Liver (tissue), 10 donors: ENCODE measurements at places on chromosomes 1 and 21. TPM values are rescaled to one million over a fixed set of nuclear protein-coding genes. Genes with fewer than 3 reads are reported as not detected.

The C8A gene
- 144 TPM for total RNA-seq

The KDF1 gene
- total RNA-seq: 1.4 TPM

The DPT gene
- total RNA-seq: 0.42 TPM

DNA sequence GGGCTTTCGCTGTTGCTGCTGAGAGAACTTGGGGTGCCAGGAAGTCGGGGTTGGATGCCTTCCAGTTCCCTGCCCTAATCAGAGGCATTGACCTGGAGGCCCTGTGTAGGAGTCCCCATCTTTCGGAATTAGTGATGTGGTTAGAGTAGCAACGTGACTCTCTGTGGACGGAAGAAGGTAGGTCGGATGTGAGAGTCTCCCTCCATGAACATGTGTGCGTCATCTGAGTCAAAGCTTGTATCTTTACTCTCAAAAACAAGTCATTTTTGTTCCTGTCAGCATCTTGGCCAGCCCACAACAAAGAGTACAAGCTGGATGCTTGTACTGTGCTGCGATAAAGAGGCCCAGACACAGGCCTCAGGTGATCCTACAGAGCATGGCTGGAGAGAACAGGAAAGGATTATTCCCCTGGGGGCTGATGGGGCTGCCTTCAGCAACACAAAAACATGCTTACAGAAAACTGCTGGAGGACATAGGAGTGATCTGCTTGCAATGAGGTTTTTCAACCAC is 31.0 kb upstream of the IL10 start:
- no peak for DNase-seq

DNA sequence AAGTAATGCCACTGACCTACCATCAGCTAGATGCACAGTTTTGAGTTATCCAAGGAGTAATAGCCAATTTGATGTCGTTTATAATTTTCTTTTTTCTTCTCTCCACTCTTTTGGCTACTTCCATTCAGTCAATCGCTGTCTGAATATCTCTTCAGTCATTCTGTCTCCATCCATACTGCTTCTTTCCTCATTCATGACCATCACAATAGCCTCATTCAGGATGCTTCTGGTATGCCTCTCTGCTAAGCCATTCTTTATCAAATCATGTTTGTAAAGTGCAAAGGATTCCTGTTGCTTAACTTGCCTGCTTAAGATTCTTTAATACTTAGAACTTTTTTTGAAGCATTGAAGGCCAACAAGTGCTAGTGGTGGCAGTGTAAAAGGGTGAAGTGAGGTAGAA is 20.2 kb downstream of the TYW3 start:
- DNase-seq: no peak

DNA sequence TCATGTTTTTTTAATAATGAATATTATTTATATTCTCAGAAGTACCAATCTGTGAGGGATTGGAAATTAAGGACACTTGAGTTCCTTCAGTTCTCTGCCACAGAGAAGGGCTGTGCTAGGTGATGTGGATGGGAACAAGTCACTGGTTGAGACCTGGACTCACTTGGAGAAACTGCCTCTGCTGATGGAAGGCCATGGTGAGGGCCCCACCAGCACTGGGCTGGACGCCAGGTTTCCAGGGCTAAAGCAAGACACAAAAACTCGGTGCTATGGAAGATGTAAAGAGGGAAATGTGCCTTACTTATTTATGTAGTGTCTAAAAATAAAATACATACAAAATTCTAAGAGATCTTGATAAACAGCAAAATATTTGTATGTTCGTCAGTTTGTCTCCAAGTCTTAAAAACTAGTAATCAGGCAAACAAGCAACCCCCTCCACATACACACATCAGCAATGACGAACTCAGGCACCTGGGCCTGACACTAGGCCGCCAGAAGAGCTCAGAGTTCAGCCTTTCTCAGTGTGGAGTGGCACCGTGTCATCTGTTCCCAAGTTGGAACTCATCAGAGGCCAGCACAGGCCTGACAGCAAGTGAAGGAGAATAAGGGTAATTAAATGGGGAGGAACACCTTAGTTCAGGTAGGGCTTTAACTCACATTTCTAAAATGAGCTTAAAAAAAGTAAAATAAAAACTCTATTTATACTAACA is 19.6 kb downstream of the SIPA1L2 start:
- DNase-seq: no peak
